ENCODE measurements at places on chromosomes 11 and 22.

GRCh38 chr22:46070803-46071450 is 79.4 kb upstream of the PPARA start:
- no peak for DNase-seq

DNA sequence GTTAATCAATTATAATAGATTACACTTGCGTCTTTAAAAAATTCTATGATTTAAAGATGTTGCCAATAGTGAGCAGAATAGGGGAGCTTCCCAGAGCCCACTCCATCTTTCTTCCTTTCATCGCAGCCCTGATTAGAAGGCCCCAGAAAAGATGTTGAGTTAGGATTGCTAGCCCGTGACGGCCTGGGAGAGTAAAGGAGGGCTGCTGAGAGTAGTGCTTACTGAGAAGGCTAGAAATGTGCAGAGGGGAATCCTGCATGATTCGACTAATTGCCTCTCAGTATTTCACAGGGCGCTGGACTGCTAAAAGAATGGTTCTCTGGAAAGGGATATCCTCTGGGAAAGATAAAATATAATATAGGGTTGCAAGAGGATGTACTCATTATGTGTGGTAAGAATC is 160.5 kb downstream of the C11orf87 start:
- no peak for DNase-seq

DNA sequence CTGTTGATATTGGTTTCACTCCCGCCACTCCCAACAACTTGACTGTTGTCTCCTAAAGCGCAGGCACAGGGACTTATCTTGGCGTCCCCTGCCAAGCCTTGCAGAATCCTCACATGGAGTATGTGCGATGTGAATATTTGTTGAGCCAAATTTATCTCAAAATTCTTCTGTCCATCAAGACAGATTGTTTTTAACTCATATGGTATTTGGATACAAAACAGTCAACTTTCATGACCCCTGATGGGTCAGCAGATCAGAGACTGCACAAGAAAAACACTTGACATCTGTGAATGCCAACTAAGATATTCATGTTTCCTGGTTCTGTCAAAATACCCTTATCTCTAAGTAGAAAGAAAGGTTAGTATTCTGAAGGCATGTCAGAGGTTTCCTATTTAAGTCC is 221.7 kb upstream of the BLID start:
- no peak for DNase-seq

GRCh38 chr11:56089697-56090096 is 3.4 kb upstream of the OR8I2 start:
- no peak for DNase-seq

DNA sequence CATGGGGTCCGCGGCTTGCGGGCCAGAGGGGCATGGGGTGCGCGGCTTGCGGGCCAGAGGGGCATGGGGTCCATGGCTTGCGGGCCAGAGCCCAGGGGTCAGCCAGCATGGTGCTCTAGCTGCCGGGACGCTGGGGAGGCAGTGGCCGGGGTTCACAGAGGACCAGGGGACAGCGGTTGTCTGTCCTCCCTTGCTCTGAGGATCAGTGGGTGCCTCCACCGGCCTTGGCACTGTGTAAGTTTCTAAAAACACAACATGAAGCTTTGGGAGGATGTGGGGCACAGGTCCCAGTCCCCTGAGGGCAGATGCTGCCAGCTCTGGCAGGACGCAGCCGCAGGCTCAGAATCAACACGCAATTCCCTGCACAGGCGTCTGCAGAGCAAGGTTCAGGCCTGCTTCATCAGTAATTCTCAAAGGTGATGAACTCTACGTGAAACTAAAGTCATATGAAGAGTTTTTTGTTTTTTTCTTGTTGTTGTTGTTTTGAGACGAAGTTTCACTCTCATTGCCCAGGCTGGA is 3.0 kb downstream of the MLC1 start:
- no peak for DNase-seq

- no peak for DNase-seq
Measured at GRCh38 chr11:76802151-76802550, 19.0 kb downstream of the TSKU start.

- no peak for DNase-seq
Measured at GRCh38 chr11:131077340-131077739, 161.1 kb upstream of the SNX19 start.
